T47D (cell line): ENCODE measurements at places on chromosomes 16 and 17.
A peak's percentile ranks its signal among the peaks of the same experiment; 100 is the strongest.

DNA sequence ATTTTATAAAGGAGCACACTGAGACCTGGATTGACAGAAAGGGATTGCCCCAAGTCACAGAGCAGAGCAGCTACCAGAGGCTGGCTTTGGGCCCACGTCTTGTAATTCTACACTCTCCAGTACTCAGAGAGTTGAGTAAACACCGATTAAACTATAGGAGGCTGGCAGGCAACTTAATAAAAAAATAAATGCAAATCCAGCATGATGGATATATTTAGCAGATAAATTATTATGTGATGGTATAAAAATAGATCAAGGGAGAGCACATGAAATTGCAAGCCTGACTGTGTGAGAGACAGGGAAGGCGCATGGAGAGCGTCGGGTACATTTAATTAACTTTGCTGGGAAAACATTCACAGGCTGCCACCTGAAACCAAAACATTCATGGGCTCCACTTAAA lies 87.7 kb upstream of the CCL2 start:
- DNase-seq: no peak

- no peak for DNase-seq
These were observed 141.5 kb downstream of the TOX3 start for GRCh38 chr16:52405441-52405840.

DNA sequence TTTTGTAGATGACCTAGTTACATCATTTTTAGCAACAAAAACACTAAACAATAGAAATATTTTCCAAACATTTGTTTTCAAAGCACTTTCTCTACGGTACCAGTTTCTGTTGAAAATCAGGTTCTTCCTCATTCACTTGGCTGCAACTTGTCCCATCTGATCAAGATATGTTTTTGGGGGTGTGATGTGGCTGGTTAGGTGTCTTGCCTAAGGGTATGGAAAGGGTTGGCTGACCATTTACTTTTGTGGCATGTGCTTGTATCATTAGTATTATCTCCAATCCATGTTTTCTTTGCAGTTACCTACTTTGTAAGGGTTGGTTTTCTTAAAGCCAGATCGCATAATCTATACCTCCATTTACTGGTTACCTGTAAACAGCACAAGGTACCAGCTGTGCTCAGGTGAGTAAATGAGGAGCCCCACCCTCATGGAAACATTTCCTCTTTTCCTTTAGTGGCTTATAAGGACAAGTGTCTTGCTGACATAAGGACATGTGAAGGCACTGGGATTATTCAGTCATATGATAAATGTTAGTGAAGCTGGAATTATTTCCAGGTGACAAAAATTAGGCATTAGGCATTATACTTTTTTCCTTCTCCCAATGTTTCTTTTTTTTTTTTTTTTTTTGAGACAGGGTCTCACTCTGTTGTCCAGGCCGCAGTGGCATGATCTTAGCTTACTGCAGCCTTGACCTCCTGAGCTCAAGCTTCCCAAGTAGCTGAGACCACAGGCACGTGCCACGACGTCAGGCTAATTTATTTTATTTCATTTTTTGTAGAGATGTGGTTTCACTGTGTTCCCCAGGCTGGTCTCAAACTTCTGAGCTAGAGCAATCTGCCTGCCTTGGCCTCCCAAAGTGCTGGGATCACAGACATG lies 162.0 kb downstream of the CCDC182 start:
- peak; percentile 55 for DNase-seq

DNA sequence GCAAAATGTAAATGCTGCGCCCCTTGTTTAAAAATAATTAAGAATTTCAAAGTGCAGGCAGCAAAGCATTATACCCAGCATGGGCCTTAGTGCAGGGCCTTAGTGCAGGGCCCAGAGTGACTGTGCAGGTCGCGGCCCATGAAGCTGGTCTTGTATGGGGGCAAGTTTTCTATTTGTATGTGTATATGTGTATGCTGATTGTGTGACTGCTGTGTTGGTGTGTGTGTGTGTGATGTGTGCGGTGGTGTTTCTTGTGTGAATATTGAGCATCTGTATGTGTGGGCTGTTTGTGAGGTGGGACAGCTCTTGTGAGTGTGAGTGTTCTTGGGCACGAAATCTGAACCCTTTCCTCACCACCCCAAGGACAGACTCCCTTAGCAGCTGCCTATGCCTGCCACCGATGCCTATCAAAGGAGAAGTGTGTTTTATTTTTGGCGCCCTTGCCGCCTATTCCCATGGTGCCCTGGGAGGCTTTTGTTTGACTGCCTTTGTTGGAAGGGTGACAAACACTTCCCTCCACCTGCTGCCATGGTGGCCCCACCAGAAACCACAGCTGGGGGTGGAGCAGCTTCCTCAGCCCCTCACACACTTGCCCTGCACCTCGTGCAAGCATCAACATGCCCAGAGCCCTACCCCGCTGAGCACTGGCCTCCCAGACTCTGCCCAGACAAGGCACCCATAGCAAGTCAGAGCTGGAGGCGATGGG lies 18.0 kb downstream of the CCR7 start:
- DNase-seq: no peak

- no peak for DNase-seq
These were observed 34.8 kb upstream of the CPHXL start for GRCh38 chr16:75761108-75761507.

GRCh38 chr17:76671912-76672262 lies 28.3 kb upstream of the ST6GALNAC1 start:
- no peak for DNase-seq

DNA sequence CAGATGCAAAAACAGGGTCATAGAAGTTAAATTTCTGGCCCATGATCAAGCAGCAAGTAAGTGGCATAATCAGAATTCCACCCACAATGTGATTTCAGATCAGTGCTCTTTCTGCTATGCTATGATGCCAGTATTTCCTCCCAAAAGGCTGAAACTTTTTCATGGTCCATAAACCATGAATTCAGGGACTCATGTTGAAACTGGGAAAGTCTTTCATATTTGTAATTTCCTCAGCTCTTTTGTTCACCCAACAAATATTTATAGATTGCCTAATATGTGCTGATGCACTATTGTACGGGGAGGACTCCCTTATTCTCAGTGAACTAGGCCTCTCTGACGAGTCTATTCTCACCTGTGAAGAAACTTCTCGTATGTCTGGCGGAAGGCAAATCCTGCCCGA lies 156.3 kb downstream of the MYO1D start:
- DNase-seq: no peak

DNA sequence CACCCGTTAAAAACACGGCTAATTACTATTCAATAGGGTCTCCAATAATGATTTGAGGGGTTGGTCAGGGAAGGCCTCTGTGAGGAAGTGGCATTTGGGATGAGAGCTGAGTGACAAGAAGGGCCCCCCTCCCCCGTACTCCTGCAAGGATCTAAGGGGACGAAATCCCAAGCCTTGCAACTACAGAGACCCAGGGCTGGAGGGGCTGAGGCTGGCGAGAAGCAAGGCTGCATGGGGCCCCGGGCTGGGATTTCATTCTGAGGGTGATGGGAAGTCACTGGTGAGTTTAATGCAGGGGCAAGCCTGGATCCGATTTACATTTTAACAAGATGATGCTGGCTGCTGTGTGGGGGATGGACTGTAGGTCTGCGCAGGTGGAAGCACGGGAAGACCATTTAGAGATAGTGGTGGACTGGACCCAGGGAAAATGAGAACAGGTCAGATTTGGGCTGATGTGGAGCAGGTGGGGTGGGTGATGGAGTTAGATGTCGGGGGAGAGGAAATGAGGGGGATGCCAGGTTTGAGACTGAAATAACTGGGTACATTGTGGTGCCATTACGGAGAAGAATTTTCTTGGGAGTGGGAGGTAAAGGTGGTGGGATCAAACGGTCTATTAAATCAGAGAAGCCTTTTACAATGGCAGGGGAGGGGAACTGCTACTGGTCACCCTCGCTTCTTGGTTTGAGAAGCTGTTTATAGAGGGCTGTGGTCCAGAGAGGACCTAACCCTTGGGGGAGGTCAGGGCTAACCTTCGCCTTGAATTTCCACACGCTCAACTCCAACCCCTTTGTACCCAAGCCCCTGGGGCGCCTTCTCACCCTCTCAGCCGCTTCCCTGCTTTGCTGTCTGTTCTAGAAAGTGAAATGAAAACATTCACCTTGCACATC lies 932 bp upstream of the MYBBP1A start:
- DNase-seq: no peak
